ENCODE measurements at places on chromosomes 3 and 15.

DNA sequence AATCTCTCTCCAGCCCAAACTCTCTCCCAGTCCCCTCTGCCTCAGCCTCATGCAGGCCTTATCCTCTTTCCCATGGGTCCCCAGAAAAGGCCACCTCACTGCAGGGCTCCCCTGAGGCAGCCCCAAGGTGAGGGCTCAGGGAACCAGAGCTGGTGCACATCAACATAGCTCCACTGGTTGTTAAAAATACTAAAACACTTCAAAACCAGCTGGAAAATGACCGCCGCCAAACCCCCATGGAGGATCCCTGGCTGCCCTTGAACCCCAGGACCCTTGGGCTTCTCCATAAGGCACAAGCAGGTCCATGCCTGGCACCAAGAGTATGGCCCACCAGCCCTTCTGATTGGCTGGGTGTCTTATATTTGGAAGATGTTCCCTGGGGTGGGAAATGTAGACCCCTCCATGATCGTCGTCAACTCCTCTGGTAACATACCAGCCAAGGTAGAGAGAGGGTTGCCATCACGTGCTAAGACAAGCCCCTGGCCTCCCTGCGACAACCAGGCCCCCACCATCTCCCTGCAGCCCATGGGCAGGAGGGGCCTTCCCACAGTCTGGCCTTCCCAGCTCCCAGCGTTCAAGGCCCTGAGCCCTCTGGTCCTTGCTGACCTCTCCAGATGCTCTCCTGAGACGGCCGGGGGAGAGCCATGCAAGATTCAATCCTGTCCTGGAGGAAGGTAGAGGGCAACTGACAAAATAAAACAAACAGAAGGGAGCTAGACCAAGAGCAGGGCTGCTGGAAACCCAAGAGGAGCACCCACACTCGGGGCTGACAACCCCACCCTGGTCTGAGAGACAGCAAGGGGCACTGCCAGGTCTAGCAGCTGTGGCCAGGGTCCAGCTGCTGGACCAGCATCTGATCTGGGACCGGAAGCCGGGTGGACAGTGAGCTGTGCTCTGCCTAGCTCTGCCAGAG lies 132.1 kb upstream of the PRR20G start:
- no peak for DNase-seq

DNA sequence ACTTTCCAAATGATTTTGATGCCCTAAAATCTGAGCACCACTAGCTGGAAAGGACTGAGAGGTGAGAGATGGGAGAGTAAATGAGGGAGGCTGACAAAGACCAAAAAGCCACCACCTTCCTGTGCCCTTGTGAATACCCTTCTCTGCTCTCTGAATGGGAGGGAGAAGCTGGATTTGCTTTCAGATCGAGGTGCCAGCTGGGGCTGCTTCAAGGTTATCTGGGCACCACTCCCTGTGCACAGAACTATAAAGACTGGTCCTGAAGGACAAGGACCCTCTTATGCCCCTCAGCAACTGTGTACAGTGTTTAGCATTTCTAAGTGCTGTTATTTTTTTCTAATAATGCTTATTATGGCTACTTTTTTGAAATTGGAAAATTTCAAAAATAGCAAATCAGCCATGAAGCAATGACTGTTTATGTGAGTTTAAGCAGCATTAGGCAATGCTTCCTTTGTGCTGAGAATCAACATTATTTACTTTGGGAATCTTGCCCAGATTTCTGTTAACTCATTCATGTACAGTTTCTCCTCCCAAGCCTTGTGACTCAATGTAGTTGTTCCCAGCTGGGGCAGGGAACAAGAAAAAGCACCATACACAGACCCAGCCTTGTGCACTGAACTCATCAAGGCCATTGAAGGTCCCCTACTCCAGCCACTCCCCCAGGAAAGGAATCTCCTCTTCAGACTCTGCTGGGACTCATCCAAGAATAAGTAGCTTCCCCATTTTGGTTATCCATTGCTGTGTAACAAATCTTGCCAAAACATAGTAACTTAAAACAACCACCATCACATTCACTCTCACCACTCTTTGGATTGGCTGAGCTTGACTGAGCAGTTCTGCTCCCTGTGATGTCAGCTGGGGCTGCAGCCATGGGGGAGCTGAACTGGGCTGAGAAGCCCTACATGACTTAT lies 37.3 kb upstream of the CDV3 start:
- DNase-seq = no peak

GRCh38 chr3:150763841-150764483 lies 993 bp upstream of the SIAH2 start:
- no peak for DNase-seq

- DNase-seq = no peak
Observed at GRCh38 chr3:175608356-175608755, 749.2 kb downstream of the NAALADL2 start.

DNA sequence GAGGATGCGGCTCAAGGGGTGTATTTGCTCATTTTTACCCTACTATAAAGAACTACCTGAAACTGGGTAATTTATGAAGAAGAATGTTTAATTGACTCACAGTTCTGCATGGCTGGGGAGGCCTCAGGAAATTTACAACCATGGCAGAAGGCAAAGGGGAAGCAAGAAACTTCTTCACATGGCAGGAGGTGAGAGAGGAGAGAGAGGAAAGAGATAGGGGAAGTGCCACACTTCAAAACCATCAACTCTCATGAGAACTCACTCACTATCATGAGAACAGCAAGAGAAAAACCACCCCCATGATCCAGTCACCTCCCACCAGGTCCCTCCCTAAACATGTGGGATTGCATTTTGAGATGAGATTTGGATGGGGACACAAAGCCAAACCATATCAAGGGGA lies 192.7 kb downstream of the DIPK2A start:
- no peak for DNase-seq

DNA sequence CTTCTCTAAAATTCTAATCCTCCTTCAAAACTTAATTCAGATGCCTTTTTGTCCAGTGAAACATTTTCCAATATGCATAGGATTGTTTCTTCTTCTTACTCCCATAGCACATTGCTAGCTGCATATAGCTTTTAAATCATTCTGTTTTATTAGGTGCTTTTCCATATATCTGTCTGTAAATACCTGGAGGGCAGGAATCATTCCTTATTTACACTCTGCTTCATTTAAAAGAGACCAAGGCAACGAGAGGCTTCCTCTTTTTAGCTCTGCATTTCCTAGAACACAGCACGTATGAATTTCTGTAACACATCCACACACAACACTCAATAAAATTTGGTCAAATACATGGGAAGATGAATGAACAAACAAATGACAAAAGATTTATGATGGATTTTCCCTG lies 43.5 kb upstream of the KPNA4 start:
- no peak for DNase-seq

DNA sequence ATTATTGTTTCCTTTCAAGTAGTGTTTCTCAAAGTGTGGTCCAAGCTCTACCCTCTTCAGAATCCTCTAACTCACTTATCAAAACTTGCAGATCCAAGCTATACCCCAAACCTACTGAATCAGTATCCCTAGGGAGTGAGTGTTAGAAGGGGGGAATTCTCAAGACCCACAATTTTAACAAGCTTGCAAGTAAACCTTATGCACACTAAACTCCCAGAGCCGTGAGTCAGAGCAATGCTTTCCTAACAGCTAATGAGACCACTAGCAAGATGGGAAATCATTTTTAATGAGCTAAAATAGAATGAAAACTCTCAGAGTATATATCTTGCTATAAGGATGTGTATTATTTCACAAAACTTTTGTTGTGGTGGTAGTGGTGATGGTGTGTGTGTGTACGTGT lies 41.1 kb upstream of the SRGAP3 start:
- no peak for DNase-seq

- peak; percentile 41 for DNase-seq
Observed at GRCh38 chr15:78811124-78811824, at the start of gene ADAMTS7. ADAMTS7 (minus strand) TSS chr15:78811464; CDS start chr15:78811220, 244 bp downstream.

GRCh38 chr3:66423791-66424190 lies 77.0 kb downstream of the LRIG1 start:
- no peak for DNase-seq

DNA sequence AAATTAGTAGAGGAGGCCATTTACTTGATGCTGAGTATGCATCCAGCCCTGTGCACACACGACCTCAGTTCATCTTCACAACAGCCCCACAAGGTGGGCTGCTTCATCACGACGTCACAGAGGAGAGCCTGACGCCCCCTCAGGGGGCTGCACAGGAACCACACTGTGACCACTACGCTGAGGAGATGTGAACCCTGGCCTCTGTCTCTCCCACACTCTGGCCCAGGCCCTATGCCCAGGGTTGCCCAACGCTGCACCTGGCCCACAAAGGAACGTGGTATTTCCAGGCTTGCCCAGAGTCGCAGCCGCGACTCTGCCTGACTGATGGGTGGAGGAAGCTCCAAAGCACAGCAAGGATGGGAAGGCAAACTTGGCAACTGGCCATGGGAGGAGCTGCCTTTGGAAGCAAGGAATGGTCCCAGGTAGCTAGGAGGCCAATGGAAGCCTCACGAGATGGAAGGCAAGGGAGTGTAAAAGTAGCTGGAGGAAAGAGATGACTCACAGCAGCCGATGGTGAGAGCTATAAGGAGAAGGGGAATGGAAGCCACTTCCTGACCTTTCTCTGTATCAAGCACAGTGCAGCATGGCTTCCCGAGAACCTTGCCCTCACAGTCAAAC lies 226.0 kb downstream of the KLF13 start:
- no peak for DNase-seq

DNA sequence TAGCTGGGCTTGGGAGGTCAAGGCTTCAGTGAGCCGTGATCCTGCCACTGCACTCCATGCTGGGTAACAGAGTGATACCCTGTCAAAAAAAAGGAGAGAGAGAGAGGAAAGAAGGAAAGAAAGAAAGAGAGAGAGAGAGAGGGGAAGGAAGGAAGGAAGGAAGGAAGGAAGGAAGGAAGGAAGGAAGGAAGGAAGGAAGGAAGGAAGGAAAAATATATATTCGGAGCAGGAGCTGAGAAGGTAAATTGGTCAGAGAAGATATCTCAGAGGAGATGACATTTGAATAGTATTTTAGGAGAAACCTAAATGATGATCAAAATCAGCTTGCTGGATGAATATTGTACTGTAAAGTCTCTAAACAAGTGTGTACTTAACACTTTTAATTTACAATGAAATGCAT lies 633.1 kb downstream of the ZPLD1 start:
- no peak for DNase-seq

GRCh38 chr3:142542054-142542453 lies 36.5 kb downstream of the ATR start:
- DNase-seq = no peak

GRCh38 chr3:186786922-186787321 lies 3.5 kb downstream of the EIF4A2 start:
- DNase-seq = no peak

DNA sequence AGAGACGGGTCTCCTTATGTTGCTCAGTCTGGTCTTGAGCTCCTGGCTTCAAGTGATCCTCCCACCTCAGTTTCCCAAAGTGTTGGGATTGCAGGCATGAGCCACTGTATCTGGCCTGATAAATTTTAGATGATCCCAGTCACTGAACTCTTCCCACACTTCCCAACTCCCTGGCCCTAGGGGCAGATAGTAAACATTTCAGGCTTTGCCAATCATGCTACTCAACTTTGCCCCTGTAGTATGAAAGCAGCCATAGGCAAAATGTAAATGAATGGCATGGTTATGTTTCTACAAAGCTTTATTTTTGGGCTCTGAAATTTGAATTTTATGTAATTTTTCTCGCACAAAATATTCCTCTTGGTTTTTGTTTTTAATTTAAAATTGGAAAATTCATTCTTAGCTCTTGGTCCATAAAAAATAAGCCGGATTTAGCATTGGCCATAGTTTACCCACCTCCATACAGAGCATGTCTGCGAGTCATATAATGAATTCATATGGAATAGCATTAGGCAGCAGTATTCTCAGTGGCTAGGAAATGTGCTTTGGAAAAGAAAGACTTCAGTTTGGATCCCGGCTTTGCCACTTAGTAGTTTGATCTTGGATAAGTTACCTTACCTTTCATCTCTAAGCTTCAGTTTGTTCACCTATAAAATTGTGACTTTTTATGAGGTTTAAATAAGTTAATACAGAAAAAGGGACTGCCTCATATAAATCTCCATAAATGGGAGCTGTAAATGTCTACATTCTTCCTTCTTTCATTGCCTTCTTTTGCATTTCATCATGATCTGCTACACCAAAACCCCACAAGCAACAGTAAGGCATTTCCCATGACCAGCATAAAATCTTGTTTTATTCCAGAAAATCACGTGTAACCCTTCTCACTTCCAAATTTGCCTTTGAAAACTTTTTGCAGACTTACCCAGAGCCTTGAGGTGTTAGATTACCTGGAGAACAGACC lies 360.3 kb upstream of the TPM1 start:
- DNase-seq = no peak

DNA sequence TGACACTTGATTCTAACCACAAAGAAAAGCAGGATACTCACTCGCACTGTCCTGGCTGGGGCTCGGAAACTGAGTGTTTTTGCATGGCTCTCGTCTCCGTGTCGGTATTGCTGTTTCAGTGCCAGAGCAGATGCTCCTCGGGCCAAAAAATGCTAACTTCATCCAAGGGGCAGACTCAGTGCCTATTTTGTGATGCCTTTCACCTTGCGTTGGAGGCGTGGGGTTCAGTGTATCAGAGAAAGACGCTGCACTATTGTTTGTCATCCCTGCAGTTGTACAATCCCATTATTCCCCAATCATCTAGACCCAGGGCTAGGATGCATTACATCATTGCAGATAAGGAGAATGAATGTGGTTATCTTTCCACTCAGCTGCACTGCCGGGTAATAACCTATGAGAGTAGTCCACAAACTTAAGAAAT lies 1.4 kb downstream of the CACNA2D3 start:
- no peak for DNase-seq

GRCh38 chr15:51619331-51620035 lies 3.1 kb downstream of the DMXL2 start:
- DNase-seq = no peak

GRCh38 chr3:134807189-134807588 lies 12.1 kb downstream of the EPHB1 start:
- no peak for DNase-seq

GRCh38 chr15:100172356-100173024 lies 169.3 kb downstream of the ADAMTS17 start:
- no peak for DNase-seq

Measured in stimulated activated CD8-positive, alpha-beta memory T cell treated with anti-CD3 and anti-CD28 coated beads, Interleukin-15, amount 100 ng/mL, for 48 hours (primary cell).